ENCODE measurements at places on chromosomes 6 and 20.

- no peak for DNase-seq
Measured at GRCh38 chr6:134698228-134698627, 251.7 kb downstream of the ALDH8A1 start.

- no peak for DNase-seq
Measured at GRCh38 chr6:14748679-14749078, 497.2 kb upstream of the JARID2 start.

DNA sequence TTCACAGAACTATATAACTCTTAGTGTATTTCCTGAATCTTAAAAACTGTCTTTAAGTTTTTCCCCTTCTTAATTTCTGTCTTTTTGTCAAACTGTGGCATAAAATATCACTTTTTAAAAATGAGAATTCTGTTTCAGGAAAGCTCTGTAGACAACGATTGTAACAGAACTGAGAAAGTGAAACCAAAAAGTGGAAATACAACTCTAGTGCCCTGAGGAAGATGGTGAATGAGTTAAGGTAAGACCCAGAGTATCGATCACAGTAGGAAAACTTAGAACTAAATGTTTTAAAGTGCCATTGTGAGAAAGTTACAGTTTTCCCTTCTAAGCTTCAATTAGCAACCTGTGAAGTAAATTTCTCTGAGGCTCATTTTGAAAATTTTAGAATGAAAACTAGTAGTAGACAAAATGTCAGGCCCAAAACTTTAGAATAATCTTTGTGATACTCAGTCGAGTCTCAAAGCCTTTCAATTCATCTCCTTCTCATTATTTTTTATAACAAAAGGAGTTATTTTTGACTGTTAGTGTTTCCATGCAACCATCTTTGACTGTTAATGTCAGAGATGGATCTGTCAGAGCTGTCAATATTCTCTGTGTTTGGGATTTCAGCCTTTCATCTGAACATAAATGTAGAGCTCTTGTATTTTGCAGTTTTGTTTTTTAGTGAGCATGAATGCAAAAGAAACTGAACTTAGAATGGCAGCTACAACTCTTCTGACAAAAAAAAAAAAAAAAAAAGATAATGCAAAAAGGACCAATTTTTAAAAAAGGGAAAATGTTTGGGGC lies 19.0 kb upstream of the TRDN start:
- no peak for DNase-seq

GRCh38 chr20:19583532-19584175 lies 174.4 kb upstream of the RIN2 start:
- DNase-seq: peak; percentile 48

GRCh38 chr20:37209661-37210314 lies 30.4 kb upstream of the MROH8 start:
- no peak for DNase-seq

GRCh38 chr6:157753291-157753690 lies 69.8 kb upstream of the SNX9 start:
- DNase-seq: no peak

Data from NCI-H446 (cell line).